ENCODE measurements at places on chromosomes 2 and 18.

GRCh38 chr2:216908300-216908699 is 48.4 kb upstream of the TNP1 start:
- no peak for DNase-seq

DNA sequence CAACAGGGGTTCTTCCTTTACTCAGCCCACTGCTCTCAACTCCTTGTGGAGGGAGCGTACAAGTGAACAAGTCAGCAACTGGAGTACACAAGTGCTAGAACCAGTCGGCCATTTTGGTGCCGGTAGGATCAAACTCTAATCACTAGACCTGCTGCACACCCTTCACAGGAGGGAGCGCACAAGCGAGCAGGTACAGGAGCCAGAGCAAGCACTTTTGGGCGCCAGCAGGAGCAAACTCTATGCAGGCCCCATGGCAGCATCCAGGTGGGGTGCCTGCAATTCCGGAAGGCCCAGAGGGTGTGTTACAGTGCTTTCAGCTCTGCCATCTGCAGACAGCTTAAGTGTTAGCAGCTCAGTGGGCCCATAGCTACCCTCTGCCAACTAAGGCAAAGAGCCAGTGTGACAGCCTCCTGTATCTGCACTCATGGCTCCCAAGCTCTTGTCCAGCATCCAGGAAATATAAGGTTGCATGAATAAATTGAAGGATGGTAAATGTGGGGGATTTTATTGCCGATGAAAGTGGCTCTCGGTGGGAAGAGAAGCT is 426.1 kb downstream of the DCC start:
- no peak for DNase-seq

GRCh38 chr2:127080938-127081755 is 25.8 kb downstream of the BIN1 start:
- DNase-seq: no peak

DNA sequence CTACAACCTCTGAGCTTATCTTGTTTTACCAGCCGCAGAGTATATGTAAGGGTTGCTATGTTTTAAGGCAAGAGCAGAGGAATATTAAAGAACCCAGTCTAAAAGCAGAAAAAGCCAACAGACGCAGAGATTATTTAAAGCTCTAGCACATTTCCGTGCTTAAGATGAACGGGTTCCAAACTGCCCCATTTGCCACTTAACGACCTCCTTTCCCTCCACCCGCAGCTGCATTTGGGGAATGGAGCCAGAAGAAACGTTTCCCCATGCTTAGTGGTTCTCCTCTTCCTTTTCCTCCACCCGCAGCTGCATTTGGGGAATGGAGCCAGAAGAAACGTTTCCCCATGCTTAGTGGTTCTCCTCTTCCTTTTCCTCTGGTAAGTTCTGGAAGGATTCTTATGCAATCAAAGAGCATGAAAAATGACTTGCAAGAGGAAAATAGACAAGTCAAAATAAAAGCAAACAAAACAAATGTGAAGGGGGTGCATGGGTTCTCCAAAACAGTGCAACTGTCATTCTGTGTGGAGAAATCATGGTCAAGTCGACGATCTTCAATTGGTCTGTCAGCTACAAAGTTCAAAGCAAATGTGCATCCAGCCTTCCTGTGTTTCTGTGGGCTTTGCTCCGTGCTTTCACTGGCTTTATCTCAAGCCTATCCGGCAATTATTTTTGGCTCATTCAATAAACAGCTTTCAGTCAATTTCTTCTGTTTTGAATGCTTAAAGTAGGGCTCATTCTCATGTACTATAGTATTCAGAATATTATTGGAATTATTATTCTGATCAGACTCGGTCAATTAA is 57.8 kb downstream of the DIPK1C start:
- peak; percentile 65 for DNase-seq

DNA sequence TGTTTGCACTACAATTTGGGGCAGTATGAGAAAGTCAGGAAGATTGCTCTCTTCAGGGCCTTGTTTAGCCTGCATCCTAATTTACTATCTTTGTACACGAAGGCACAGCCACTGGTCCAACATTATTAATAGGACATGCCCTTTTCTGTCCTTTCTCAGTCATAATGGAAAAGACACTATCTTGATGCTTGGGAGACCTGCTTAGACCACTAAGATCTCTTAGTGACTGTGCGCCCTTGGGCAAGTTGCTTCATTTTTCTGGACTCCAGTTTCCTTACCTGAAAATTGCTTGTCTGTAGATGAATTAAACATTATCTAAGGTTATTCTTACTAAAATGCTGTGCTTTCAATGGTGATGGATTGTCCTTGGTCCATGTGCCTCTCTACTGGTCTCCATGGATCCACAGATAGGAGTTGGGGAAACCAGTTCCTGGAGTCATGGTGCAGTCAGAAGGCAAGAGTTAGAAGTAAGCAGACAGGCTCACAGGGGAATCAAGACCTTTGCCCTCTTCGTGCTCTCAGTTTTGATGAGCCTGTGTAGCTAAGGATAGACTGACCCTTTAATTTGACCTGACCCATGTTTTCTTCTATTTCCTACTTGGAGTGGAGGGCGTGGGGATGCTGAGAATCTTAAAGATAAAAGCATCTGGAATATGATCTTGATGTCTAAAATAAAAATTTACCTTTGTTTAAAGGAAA is 114.0 kb downstream of the RAPGEF4 start:
- DNase-seq: no peak

GRCh38 chr2:10790228-10790973 is 22.2 kb downstream of the PDIA6 start:
- DNase-seq: no peak

DNA sequence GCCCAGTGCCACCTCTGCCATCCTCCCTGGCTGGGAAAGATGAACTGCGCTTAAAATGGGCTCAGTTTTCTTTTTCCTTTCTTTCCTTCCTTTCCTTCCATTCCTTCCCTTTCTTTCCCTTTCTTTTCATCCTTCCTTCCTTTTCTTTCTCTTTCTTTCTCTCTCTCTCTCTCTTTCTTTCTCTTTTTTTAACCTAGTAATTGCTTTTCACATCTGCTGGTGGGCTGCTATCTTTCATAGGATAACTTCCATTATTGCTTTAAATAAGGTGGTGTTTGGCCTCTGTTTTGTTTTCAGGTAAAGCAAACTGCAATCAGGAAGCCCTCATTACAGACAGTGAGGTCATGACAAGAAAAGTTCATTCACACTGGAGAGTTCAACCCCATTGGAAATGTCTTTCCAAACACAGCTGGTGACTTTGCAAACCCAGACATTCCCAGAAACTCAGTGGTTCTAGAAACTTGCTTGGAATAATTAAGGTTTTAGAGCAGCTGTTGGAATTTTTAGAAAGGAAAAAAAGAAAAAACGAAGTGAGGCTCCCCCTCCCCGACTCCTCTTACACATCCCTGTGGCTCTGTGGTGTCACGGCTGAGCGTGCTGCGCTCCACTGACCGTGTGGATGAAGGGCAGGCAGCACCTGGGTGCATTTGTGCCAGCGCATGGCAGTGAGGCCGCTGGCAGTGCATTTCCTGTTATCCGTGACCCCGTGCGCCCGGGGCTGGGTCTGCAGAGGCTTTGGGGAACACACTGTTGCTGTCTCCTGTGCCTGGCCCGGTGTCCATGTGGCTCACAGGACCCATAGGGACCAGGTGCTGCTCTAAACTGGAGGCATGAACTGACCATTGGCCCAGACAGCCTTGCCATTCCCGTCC is 76.9 kb downstream of the MBP start:
- peak; percentile 80 for DNase-seq

GRCh38 chr2:29295845-29296244 is 180.6 kb downstream of the CLIP4 start:
- peak; percentile 18 for DNase-seq

GRCh38 chr2:9407363-9407811 is 15.9 kb downstream of the ITGB1BP1 start:
- no peak for DNase-seq

GRCh38 chr18:78642296-78642951 is 337.2 kb upstream of the SALL3 start:
- no peak for DNase-seq

GRCh38 chr2:238694922-238695321 is 153.0 kb upstream of the TWIST2 start:
- no peak for DNase-seq

GRCh38 chr2:47293976-47294375 is 109.0 kb upstream of the MSH2 start:
- no peak for DNase-seq

- no peak for DNase-seq
These were observed 84.0 kb downstream of the ZBTB7C start for GRCh38 chr18:48325115-48325665.

- no peak for DNase-seq
These were observed 550.4 kb downstream of the CNTNAP5 start for GRCh38 chr2:124575497-124575896.

DNA sequence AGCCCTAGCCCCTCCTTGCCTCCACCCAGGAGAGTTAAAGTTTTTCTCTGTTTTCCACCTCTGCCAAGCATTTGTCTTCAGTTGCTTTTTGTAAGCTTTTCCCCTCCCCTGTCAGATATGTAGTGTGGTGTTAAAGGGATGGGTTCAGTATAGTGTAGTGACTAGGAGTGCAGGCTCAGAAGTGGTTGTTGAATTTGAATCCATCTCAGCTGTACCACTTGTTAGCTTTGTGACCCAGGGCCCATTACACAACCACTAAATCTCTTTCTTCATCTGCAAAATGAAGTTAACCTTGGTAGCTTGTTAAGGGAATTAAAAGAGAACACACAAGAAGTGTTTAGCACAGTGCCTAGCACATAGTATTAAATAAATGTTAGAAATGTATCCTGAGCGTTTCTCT is 56.9 kb downstream of the MAP3K20 start:
- no peak for DNase-seq
